ENCODE measurements at places on chromosomes 5 and 9. TPM values are rescaled to one million over a fixed set of nuclear protein-coding genes. Genes with fewer than 3 reads are reported as not detected.

SOWAHA gene
- total RNA-seq: 0.32 TPM

NSMF gene
- total RNA-seq: 38.6 TPM

ENTREP1 gene
- total RNA-seq: 0.13 TPM

FUT7 gene
- total RNA-seq: not detected

CAMK2A gene
- total RNA-seq: not detected

FXN gene
- total RNA-seq: 3.1 TPM

RNF183 gene
- total RNA-seq: not detected

CACNA1B gene
- total RNA-seq: not detected

LCN10 gene
- total RNA-seq: 0.15 TPM

CDKN2B gene
- not detected for total RNA-seq

TCERG1 gene
- 79.2 TPM for total RNA-seq

CDH9 gene
- not detected for total RNA-seq

CD14 gene
- total RNA-seq: 0.30 TPM

FOXD4 gene
- 0.37 TPM for total RNA-seq

CDH18 gene
- 0.30 TPM for total RNA-seq

Data from A375 (cell line).